Activated T-helper 17 cell treated with anti-CD3 and anti-CD28 coated beads, Interleukin-2, amount 50 U/mL, for 72 hours (primary cell): ENCODE measurements at places on chromosomes 5 and 9.
A peak's percentile ranks its signal among the peaks of the same experiment; 100 is the strongest.

GRCh38 chr5:1050423-1051365 is 42.1 kb downstream of the NKD2 start:
- H3K4me1 ChIP-seq: peaks cover 29% of the 10 kb centered on the region
- no peak overlapping the region for H3K4me3 ChIP-seq
- H3K36me3 ChIP-seq: peaks cover 15% of the 10 kb centered on the region
- ATAC-seq: no peak
- no peak overlapping the region for H3K27ac ChIP-seq

- H3K27me3 ChIP-seq: no peaks in the 10 kb centered on the region
- peak overlapping the region; percentile 96 for H3K4me3 ChIP-seq
- H3K27ac ChIP-seq: peak overlapping the region; percentile 94
- peak; percentile 67 for ATAC-seq
Measured at GRCh38 chr5:157109744-157110143, 900 bp upstream of the HAVCR2 start.

- H3K36me3 ChIP-seq: no peaks in the 10 kb centered on the region
- H3K4me1 ChIP-seq: no peaks in the 10 kb centered on the region
- H3K4me3 ChIP-seq: no peak overlapping the region
- no peak for ATAC-seq
- H3K27ac ChIP-seq: no peak overlapping the region
Measured at GRCh38 chr5:125338440-125339174, 592.2 kb upstream of the ZNF608 start.

- ATAC-seq: no peak
- no peaks in the 10 kb centered on the region for H3K36me3 ChIP-seq
- H3K27me3 ChIP-seq: peaks cover 20% of the 10 kb centered on the region
- H3K4me1 ChIP-seq: no peaks in the 10 kb centered on the region
Measured at GRCh38 chr9:91991721-91992341, 41.8 kb upstream of the ROR2 start.

GRCh38 chr9:129469188-129469987 is 151.5 kb downstream of the C9orf50 start:
- no peaks in the 10 kb centered on the region for H3K27me3 ChIP-seq
- no peak overlapping the region for H3K4me3 ChIP-seq
- peak overlapping the region; percentile 37 for H3K27ac ChIP-seq
- no peak for ATAC-seq
- no peaks in the 10 kb centered on the region for H3K36me3 ChIP-seq

- H3K4me1 ChIP-seq: peaks cover 3% of the 10 kb centered on the region
- no peaks in the 10 kb centered on the region for H3K27me3 ChIP-seq
- ATAC-seq: no peak
- no peak overlapping the region for H3K4me3 ChIP-seq
- H3K27ac ChIP-seq: no peak overlapping the region
- H3K36me3 ChIP-seq: no peaks in the 10 kb centered on the region
Measured at GRCh38 chr5:14452685-14453454, 128.7 kb upstream of the OTULINL start.

DNA sequence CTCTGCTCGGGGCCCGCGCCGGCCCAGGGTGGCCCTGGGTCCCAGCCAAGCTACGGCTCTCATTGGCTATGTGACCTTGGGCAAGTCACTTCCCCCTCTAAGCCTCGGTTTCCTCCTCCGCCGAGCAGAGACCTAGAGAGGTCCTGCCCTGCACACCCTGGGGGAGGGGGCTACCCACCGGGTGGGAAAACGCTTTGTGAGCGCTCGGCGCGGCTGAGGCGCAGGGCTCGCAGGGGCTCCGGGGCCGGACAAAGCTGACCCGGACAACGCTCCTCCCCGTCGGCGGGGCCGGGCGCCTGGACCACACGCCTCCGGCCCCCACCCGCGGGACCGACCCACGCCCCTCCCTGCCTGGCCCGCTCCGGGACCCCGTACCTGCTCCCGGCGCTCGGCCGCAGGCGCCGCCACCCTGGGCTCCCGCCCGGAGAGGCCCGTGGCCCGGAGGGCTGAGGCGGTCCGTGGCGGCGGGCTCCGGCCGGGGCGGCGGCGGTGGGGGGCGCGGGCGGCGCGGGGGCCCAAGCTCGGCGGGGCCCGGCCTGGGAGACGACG is 85.7 kb upstream of the MELK start:
- no peaks in the 10 kb centered on the region for H3K27me3 ChIP-seq
- H3K4me1 ChIP-seq: peaks cover 38% of the 10 kb centered on the region
- no peaks in the 10 kb centered on the region for H3K36me3 ChIP-seq
- H3K27ac ChIP-seq: peak overlapping the region; percentile 88
- ATAC-seq: peak; percentile 39
- H3K4me3 ChIP-seq: peak overlapping the region; percentile 88

DNA sequence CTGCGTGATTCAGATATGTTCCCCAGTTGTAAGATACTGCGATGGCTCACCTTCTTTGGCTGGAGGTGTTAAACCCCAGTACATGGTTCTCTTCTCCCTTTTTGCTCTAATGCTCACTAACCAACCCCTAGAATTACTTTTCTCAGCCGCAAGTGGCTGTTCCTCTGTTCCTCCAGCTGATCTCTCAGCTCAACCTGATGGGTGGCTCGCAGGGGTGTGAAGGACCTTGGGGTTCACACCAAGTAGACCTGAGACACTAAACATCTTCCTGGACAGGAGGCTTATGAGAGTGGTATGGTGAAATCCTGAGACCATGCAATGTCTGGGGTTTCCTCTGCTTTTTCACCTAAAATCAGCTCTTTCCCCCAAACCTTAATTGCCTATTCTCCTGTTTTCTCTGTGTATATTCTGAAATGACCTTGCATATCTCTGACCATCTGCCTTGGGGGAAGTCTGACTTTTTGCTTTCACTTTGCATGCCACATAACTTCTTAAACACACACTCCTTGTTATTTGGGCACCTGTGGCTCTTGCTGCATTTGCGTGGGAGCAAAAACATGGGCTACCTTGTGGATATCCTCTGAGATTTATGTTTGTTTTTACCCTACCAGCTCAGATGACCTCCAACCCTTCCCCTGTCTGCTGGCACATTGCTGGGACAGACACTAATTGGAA is 15.9 kb upstream of the IFNA14 start:
- H3K4me3 ChIP-seq: no peak overlapping the region
- H3K4me1 ChIP-seq: peaks cover 4% of the 10 kb centered on the region
- peaks cover 13% of the 10 kb centered on the region for H3K27me3 ChIP-seq
- H3K27ac ChIP-seq: no peak overlapping the region
- no peak for ATAC-seq

DNA sequence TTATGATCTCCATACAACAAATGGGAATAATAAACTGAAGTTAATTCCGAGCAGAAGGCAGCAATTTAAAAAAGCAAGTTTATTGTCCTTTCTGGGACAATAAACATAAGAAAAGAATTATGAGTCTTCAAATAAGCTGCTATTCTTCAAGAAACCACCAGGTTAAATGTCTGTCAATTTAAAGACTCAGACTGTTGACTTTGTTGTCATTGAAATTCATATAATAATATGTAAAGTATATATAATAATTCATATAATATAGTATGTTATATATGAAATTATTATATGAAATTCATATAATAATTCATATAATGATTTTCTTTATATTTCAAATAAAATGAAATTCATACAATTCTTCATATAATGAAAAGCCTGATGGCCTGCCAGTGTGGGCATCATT is 497.5 kb upstream of the RGMB start:
- no peaks in the 10 kb centered on the region for H3K4me1 ChIP-seq
- H3K27me3 ChIP-seq: no peaks in the 10 kb centered on the region
- ATAC-seq: no peak

- H3K27ac ChIP-seq: no peak overlapping the region
- no peak for ATAC-seq
- peaks cover 16% of the 10 kb centered on the region for H3K4me1 ChIP-seq
- H3K27me3 ChIP-seq: no peaks in the 10 kb centered on the region
Measured at GRCh38 chr5:56494300-56494731, 261.2 kb upstream of the ANKRD55 start.

- no peak overlapping the region for H3K27ac ChIP-seq
- no peaks in the 10 kb centered on the region for H3K4me1 ChIP-seq
- no peak for ATAC-seq
- no peak overlapping the region for H3K4me3 ChIP-seq
- H3K27me3 ChIP-seq: peaks cover 11% of the 10 kb centered on the region
- H3K36me3 ChIP-seq: no peaks in the 10 kb centered on the region
Measured at GRCh38 chr9:107471552-107471951, 18.0 kb downstream of the KLF4 start.

DNA sequence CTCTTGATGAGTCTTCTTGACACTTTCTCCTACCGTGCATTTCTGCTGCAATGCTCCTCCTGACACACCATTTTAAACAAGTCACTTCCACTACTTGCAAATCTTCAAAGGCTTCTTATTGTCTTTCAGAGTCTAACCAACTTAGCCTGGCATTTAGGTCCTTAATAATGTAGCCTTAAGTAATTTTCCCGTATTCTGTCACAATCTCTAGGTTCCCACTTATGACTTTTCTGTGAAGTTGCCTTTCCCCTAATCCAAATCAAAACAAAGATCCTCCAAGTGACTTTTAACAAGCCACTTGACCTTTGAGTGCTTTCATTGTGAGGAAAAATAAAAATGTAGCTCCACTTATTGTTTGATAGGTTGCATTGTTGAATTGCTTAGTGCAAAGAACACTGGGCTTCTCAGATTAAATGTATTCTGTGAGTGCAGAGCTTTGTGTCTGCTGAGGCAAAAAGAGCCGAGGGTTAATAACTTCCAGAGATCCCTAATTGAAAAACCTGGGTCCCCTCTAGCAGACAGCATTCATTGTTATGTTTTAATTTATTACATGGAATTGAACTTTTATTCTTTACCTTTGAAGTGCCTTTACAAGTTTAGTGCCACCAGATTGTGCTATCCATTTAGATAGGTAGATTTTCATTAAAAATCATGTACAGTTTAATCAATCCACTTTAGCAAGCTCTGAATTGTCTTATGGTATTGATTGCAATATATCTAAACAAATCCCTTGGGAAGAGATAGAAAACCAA is 341.7 kb upstream of the TYRP1 start:
- H3K4me1 ChIP-seq: no peaks in the 10 kb centered on the region
- no peaks in the 10 kb centered on the region for H3K27me3 ChIP-seq
- no peak overlapping the region for H3K4me3 ChIP-seq
- H3K27ac ChIP-seq: no peak overlapping the region
- no peak for ATAC-seq

GRCh38 chr5:130151239-130151638 is 247.0 kb downstream of the CHSY3 start:
- H3K27me3 ChIP-seq: peaks cover 4% of the 10 kb centered on the region
- no peak for ATAC-seq
- H3K27ac ChIP-seq: no peak overlapping the region
- no peaks in the 10 kb centered on the region for H3K4me1 ChIP-seq
- H3K4me3 ChIP-seq: no peak overlapping the region

DNA sequence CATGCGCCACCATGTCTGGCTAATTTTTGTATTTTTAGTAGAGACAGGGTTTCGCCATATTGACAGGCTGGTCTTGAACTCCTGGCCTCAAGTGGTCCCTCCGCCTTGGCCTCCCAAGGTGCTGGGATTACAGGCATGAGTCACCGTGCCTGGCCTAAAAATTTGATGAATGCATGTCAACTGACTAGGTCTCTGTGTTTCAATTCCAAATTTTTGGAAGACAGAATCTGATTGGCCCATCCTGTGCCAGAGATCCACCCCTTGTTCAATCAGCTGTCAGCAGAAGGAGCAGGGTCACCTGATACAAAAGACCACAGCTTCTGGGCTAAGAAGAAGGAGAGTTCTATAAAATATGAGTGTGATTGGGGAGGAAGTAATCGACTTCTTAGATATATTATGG is 43.5 kb upstream of the COL15A1 start:
- H3K36me3 ChIP-seq: no peaks in the 10 kb centered on the region
- no peak for ATAC-seq
- H3K4me3 ChIP-seq: no peak overlapping the region
- no peak overlapping the region for H3K27ac ChIP-seq
- peaks cover 27% of the 10 kb centered on the region for H3K27me3 ChIP-seq
- H3K4me1 ChIP-seq: no peaks in the 10 kb centered on the region

GRCh38 chr5:118888556-118888955 is 99.8 kb downstream of the DTWD2 start:
- no peak overlapping the region for H3K27ac ChIP-seq
- no peaks in the 10 kb centered on the region for H3K36me3 ChIP-seq
- no peak for ATAC-seq
- no peaks in the 10 kb centered on the region for H3K27me3 ChIP-seq
- H3K4me1 ChIP-seq: no peaks in the 10 kb centered on the region
